Transverse colon (tissue), 4 donors: ENCODE measurements at places on chromosomes 2 and 18. TPM values are rescaled to one million over a fixed set of nuclear protein-coding genes. Genes with fewer than 3 reads are reported as not detected.

GRCh38 chr2:25572638-25573037 lies 100.7 kb downstream of the DTNB start:
- DNase-seq, result no peak

DNA sequence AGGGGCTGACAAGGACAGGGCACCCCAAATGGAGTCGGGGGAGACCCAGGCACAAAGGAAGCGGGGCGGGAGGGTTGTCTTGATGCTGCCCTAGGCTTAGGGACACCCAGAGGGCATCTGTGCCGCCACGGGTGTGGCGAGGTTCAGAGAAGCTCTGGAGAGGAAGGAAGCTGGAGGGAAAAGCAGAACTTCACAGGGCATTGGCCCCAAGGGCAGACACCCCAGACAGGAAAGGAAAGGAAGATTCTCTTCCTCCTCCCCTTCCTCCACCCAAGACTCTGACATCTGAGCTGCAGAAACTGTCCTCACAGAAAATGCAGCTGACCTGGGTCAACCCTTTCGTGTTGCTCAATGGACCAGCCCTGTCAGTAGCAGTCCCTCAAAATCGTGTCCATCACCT lies 25.6 kb downstream of the DNMT3A start:
- no peak for DNase-seq

DNA sequence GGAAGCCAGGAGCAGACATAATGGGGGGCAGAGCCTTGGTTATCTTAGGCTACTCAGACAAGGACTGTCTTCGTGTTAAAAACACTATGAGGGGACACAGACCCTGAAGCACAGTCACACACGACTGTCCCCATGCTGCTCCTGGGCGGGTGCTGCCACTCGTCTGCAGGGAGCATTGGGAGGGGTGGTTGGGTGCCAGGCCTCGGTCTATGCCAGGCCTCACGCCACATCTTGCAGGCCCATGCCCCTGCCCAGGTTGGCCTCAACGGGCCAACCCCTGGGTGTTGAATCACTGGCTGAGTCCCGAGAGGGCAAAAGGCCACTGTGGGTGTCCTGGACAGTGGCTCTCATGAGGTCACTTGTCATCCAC lies 97.9 kb downstream of the USP40 start:
- DNase-seq, result no peak

Gene ANTXR1
- total RNA-seq, result 101 TPM

Gene RFX8
- not detected for total RNA-seq
